Urinary bladder (tissue), 4 donors: ENCODE measurements at places on chromosomes 7 and 10.

- no peak for DNase-seq
Measured at GRCh38 chr7:92835261-92835850, 1.0 kb downstream of the CDK6 start.

GRCh38 chr7:133501771-133502170 is 248.9 kb downstream of the EXOC4 start:
- DNase-seq = no peak

DNA sequence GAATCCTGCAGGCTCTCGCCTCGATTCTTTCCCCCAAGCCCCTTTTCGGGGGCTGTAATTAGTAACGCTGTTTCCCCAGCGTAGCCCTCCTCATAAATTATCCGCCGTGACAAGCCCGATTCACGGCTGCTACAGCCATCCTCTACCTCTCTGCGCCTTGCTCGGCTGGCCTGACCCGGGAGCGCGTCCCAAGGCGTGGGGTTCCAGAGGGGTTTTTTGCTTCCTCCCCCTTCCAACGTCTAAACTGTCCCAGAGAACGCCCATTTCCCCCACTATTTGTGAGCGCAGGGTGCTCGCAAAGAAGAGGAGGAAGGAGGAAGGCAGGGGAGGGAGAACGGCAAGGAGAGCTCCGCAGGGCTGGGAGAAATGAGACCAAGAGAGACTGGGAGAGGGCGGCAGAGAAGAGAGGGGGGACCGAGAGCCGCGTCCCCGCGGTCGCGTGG is 880 bp downstream of the HOXA5 start:
- no peak for DNase-seq

- no peak for DNase-seq
Measured at GRCh38 chr10:128280271-128280670, 154.0 kb upstream of the MKI67 start.

- no peak for DNase-seq
Measured at GRCh38 chr10:6406220-6407033, 173.6 kb downstream of the PRKCQ start.

DNA sequence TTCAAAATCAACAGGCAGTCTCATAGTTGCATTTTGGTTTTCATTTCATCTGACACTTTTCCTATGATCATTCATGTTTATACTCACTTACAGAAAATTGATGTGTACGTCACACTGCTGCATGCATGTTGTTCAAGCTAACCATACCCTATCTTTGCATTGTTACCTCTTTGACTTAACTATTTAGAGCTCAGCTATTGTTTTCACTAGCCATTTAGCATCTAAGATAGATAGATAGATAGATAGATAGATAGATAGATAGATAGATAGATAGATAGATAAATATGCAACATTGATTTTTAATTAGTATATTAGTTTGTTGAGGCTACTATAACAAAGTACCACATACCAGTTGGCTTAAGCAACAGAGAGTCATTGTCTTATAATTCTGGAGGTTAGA is 649.5 kb upstream of the KCND2 start:
- no peak for DNase-seq

DNA sequence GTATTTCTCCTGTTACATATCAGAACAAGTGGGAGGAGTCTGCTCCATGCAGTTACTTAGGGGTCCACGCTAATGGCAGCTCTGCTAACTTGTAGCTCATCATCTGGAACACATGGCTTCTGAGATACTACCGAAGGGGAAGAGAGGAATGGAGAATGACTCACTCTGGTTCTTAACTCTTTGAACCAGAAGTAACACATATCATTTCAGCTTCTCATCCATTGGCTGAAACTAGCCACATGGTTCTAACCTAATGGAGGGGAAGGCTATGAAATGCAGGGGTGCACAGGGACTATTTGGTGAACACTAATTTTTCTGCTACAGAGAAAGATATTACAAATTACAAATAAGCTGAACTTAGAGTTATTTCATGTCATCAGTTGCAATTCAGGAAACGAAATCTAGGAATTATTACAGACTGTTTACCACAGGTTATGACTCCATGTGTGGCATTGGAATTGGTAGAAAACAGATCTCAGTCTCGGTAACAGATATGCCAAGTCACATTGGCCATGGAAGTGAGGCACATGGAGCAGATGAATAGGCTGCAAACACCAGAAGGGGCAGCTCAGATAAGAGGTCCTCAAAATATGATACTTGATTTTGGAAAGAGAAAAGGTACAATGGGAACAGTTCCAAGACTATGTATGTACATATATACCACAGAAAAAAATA is 9.4 kb upstream of the KAT6B start:
- no peak for DNase-seq

DNA sequence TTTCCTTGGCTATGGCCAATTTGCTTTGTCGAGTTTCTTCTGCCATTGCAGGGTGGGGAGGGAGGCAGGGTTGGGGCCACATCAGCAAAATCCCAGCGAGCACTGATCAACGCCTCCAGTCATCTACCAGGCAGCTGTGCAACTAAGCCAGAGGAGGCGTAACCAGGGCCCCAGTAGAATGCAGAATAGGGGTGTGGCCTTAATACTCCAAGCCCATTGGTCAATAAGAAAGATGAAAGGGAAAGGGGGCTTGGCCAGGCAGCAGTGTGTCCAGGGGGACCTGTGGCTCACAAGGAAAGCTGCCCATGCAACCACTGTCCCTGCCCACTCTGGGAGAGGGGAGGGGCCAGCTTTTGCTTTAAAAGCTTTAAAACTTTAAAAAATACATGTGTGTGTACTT is 21.5 kb upstream of the GGCT start:
- DNase-seq = no peak
